A172 (cell line): ENCODE measurements at places on chromosomes 4 and X.

DNA sequence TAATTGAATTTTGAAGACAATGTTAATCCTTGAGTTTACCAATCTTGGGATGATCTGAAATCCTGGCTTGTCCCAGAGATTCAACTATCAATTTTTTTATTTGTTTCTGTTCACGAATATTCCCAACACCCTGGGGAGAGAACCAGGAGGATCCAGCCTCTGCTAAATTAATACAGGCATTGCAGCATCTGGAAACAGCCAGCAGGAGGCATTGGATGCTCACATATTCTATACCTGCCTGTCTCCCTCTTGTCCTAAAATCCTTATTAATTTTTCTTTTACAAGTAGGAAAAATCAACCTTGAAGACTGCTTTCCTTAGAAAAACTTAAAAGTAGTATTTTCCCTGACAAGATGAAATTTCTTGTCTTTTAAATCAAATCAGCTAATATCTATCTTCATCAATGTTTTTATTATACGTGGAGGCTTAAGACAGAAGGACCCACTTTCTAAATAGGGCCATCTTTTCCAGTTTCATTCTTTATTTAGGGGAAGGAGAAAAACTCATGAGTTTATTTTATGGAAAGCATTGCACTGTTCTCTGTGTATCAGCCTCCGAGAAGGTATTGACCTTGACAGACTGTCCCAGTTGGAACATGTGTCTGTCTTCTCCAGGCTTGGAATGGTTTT is 102.4 kb downstream of the CLNK start:
- DNase-seq: peak; percentile 27

DNA sequence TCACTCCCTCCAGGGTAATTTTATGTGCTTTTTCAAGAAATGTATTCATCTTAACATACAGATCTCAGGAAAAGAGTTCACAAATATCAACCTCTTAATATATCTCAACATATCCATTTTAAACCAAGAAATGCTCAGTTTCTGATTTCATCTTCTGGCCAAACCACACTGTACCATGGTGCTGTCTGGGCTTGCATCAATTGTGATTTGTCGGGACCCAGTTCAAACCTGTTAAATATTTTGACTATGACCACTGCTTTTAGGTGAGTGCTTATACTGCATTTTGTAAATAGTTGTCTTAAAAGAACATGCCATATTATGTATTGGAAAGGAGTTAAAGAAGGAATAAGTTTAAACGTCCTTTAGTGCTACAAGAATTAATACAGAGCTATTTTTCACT is 352.1 kb downstream of the SPOCK3 start:
- no peak for DNase-seq

DNA sequence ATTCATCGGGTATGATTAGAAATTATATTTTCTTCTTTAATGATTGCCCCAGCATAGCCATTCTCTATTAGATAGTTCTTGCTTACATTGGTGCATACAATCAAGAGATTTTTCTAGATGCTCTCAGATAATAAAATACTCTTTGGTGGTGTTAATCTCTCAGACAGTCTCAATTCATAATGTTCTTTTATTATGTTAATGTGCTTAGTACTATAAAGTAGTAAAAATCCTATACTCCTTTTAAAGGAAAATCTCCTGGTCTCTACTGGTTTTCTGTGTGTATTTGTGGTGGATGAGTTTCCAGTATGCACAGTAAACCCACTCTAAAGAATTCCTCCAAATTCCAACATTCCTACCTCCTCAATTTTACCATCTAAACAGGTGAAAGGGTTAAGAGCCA is 203.5 kb downstream of the FAT4 start:
- no peak for DNase-seq

- DNase-seq: no peak
These were observed 224.4 kb downstream of the LDB2 start for GRCh38 chr4:16674082-16674481.

DNA sequence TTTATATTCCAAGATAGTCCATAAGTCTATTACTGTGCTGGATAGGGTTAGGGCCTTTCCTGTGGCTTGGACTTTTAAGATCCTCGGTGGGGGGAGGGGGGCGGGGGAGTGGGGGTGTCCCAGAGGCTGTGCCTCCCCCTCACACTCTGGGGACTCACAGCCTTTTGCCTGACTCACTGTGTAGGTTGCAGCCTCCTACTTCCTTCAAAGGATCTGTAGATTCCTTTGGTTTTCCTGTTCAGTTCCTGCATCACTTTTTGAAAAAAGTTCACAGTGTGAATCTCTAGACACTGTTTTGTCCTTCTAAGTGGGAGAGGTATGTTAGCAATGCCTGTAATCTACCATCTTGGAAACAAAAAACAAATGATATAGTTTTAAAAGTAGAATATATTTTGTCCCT is 999.9 kb downstream of the GLUD2 start:
- DNase-seq: no peak
